Dermis microvascular lymphatic vessel endothelial cell (primary cell): ENCODE measurements at places on chromosomes 6 and 20. TPM values are rescaled to one million over a fixed set of nuclear protein-coding genes. Genes with fewer than 3 reads are reported as not detected.

NEURL2 gene
- 2.3 and 4.0 TPM in 2 replicates for total RNA-seq

TM9SF4 gene
- 16.7 and 27.3 TPM in 2 replicates for total RNA-seq

USP49 gene
- total RNA-seq = 1.3 and 2.0 TPM in 2 replicates

BPIFB4 gene
- total RNA-seq = not detected in 2 replicates

IGF2R gene
- 81.4 and 120 TPM in 2 replicates for total RNA-seq

SLC17A1 gene
- total RNA-seq = not detected in 2 replicates

ILRUN gene
- 42.4 and 57.8 TPM in 2 replicates for total RNA-seq

RNF182 gene
- total RNA-seq = 0.38 and 1.2 TPM in 2 replicates

LY6G6D gene
- not detected in 2 replicates for total RNA-seq

VGLL2 gene
- not detected in 2 replicates for total RNA-seq

CNKSR3 gene
- total RNA-seq = 6.8 and 8.3 TPM in 2 replicates

FAM209B gene
- 0.13 TPM in 1 of 2 replicates, not detected in the other for total RNA-seq

TINAG gene
- total RNA-seq = not detected in 2 replicates

OR5V1 gene
- not detected in 2 replicates for total RNA-seq

SLC35F1 gene
- under 0.01 TPM in 1 of 2 replicates, not detected in the other for total RNA-seq

WFDC12 gene
- not detected in 2 replicates for total RNA-seq
